ENCODE measurements at places on chromosomes 6 and 20.
A peak's percentile ranks its signal among the peaks of the same experiment; 100 is the strongest.

- no peak for DNase-seq
Observed at GRCh38 chr20:51510936-51511605, 31.4 kb downstream of the NFATC2 start.

DNA sequence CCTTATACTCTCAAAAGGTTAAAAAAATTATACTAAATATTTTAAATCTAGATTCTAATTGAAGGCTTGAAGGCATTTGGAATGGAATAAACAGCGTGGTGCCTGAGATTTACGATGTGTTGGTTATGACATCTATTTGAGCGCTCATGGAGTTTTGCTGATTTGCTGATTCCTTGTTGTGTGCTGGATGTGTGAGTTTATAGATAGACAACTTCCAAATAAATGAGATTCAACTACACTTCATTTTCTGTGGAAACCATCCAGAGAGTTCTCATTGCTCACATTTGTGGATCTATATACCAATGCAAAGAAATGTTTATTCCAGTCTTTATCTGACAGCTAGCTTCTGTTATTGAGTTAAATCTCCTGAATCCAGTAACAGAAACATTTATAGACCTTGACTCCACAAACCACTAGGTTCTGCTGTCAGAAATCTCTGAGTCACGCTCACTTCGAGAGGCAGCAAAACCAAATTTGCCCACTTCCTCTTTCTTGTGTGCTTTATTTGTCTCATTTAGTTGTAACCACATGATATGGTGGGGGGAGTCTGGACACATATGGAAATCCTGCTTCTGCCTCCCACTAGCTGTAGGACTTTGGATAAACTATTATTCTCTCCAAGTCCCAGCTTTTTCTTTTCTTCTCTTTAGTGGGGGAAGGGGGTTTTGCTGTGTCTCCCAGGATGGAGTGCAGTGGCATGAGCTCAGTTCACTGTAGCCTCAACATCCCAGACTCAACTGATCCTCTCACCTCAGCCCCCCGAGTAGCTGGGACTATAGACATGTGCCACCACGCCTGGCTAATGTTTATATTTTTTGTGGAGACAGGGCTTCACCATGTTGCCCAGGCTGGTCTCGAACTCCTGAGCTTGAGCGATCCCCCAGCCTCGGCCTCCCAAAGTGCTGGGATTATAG, 54.5 kb downstream of the IPCEF1 start:
- DNase-seq = peak; percentile 90

GRCh38 chr6:5778317-5778857, 228.3 kb downstream of the NRN1 start:
- no peak for DNase-seq

DNA sequence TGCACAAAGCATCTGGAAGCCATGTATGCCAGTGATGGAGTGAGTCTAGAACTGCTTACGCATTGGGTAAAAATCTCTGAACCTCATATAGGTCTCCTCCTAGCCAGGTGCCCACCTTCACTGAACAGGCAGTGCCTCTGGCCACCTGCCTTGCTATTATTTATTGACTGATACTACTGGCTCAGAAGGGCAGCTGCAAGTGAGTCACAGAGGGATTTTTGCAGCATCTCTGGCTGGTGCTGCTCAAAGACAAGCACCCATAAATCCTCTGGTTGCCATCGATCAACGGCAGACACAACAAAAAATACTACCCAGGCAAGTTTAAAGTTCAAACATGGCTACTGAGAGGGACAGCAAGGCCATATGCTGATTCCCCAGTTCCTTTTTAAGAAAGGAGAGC, 279.4 kb downstream of the UBE3D start:
- no peak for DNase-seq

DNA sequence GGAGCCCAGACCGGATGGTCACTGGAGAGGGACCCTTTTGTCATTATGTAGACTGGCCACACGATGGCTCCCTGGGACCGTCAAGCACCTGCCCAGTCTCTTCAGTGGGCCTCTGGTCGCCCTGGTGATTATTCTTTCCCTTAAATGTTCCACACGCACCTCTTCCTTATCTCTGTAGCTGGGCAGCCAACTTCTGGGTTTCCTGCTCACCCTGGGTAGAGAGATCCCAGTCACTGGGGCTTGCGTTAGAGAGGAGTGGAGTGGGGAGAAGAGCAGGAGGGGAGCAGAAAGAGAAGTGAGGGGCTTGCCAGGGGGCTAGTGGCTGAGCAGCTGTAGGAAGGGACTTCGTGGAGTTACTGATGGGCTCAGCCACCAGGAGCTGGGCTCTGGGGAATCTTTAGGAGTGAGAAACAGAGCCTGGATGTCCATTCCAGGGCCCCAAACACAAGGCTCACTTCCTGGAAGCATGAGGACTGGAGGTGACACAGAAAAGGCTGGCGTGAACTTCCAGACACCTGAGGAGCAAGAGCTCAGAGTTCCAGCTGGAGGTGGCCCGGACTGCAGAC, 150.1 kb downstream of the DHX35 start:
- DNase-seq = peak; percentile 68

GRCh38 chr6:1860756-1861348, 251.1 kb downstream of the FOXC1 start:
- no peak for DNase-seq

DNA sequence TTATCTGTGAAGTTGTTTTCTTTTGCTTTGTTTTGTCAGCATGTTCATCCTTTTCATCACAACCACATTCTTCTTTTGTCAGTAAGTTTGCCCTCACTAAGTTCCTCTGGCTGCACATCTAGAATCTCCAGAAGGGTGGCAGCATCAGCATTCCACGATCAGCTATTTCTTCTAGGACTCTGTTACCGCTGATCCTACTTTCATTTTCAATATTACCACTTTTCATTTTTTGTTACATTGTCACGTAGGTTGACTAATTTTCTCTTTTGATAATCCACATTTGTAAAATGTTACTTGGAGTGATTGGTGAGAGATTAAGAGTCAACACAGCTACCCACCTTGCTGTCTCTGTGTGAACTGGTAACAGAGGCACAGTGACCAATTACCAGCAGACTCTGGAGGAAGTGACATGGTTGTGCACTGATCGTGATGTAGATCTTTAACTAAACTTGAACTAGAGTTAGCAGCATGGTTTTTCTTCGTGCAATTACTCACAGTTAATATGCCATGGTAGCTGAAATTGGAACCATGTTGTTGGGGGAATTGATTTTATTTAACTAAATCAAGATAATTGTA, 307.9 kb upstream of the SLC35B3 start:
- peak; percentile 13 for DNase-seq

DNA sequence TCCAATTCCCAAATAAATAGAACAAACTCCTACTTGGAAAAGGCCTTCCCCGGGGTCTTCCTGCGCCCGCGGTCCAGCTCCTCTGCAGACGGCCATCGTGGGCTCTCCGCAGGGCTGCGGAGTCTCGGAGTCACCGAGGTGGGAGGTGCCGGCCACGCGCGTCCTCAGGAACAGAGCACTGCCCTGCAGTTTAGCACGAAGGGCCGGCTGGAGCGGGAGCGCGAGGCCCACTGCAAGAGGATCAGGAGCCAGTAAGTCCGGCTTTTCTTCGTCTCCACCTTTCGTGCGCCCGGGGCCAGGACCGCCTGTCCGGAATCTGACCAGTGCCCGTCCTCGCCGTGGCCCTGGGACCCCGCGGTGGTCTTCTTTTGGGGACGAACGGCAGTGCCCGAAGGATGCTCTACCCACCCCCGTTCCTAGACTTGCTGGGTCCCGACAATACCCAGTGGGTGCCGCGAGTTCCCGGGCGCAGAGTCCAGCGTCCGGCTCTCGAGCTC, 1.4 kb downstream of the BHLHE23 start:
- DNase-seq = peak; percentile 19

DNA sequence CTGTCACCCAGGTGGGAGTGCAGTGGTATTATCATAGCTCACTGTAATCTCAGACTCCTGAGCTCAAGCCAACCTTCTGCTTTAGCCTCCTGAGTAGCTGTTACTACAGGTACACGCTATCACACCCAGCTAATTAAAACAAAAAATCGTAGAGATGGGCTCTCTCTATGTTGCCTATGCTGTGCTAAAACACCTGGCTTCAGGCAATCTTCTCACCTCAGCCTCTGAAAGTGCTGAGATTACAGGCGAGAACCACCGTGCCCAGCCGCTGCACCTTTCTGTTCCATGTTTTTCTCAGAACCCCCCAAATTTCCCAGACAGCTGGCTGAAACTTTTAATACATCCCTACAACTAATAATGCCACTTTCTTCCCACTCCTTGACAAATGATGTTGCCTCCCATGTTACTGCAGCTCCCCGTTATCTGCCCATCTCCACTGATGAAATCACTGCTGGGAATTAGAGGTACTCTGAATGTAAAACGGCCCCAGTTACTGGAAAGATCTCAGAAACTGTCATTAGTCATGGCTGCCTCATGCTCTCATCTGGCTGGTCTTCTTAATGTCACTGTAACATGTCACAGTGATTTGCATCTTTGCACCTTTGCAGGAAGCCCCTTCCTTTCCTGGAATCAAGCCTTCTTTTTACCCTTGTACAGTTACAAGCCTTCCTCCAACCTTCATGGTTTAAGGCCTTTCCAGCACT, 697.5 kb downstream of the PRKN start:
- DNase-seq = no peak

DNA sequence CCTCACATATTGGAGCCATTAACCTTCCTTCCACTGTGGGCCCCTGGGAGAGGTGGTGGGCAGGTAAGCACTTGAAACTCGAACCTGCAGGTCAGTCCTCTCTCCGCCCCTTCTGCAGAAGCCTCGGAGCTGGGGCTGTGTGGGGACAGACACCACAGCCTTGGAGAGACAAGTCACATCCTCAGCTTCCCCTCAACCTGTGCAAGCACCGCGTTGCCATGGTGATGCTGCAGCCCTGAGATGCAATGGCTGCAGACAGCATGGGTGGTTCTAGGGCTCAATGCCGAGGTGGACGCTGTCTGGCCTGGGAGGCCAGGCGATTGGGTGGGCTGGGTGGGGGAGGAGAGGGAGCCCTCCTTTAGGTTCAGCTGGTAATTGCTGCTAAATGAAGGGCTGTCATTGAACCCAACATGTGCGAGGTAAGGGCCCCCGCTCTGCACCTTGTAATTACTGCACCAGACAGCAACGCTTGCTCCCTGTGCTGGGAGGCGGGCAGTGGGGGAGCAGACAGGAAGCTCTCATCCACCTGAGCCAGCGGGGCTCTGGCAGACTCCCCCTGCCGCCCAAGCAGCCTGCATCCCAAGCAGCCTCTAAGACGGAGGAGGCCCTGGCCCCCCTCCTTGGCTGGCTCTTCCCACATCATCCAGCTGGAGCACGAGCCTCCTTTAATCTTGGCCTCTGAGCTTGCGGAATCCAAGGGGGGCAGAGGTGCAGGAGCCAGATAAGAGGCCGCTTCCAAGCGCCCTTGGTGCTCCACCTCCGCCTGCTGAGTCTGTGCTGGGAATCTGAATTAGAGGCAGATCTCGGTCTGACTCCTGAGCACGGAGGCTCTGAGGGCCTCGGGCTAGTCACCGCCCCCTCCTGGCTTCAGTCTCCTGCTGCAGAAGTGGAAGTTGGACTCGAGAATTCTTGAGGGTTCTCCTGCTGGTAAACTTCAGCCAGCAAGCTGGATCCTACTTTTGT, 39.8 kb upstream of the CDH22 start:
- DNase-seq = peak; percentile 26
